Activated naive CD4-positive, alpha-beta T cell treated with anti-CD3 and anti-CD28 coated beads, Interleukin-2, amount 50 U/mL, for 72 hours (primary cell): ENCODE measurements at places on chromosomes 11 and 22.

DNA sequence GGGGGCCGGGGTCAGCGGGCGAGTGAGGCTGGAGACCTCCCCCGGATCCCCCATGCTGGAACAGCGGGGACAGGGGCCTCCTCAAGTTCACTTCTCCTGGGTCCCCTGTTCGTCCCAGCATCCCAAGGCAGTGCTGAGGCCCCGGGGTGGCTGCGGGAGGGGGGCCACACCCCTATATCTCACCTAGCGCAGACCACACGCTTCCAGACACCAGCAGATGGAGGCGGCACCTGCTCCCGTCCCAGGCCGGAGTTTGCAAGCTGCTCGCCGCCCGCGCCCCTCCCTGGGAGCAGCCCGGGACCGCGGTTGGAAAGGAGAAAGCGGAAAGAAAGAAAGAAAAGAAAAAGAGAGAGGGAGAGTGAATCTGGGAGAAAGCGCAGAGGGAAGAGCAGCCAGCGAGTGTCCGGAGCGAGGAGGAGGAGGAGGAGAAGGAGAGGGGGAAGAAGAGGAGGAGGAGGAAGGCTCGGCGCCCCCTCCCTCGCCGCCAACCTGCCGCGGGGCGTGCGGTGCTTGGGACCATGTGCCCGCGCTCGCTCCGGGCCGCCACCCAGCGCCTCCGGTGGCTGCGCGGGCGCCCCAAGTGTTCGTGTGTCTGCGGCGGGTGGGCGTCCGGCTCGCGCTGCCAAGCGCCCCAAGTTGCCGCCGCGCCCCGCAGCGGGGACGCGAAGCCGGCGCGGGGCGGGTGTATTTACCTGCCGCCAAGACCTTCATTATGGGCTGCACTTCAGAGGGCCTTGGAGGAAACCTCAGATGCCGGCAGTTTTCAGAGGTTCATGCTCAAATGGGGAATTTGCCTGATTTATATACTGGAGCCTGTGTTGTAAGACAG is at the start of gene LIF:
Gene LIF, minus strand, starts transcription at position 775 of the 829 bp plus-strand sequence. Its CDS starts 64 bp downstream, at position 711.
- DNase-seq, result peak; percentile 76

GRCh38 chr22:50432131-50432876 is 42.5 kb downstream of the SBF1 start:
- no peak for DNase-seq

DNA sequence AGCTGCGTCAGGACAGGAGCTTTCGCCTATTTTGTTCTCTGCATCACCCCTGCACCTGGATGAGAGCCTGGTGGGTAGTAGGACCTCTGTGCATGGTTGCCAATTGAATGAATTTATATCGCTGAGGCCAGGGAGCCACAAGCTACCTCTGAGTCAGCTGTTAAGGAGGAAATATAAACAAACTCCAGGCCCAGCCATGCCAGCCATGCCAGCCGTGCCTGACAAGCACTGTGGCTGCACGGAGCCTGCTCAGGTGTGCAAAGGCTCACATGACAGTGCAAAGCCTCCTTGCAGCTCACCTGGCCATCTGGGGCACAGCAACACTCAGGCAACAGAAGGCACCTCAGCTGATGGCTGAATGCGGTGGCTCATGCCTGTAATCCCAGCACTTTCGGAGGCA is 33.7 kb upstream of the LINC01488 start:
- DNase-seq, result no peak

DNA sequence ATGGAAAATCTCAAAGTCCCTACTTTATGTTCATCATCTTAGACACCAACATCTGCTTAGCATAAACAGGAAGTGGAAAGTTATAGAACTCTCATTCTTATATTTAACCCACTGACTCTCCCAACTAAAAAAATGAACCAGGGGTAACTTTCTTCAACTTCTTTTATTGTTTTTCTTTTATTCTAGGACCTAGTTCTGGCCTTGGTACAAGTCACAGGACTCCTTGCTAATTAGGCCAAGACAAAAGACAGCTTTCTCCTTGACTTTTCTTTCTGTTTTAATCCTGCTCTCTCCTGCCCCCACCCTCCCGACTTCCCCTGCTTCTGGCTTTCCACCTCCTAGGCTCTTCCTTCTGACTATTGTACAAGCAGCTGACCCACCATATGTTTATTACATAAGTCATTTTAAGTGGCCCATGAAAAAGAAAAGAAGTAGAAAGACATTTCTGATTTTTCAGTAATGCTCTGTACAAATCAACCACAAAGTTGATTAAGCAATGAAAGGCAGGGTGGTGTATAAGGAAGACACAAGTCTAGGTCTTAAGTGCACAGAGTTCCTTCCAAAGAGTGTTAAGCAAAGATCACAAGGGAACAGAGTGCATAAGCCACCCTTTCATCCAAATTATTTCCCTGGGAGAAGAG is 18.3 kb downstream of the JAML start:
- DNase-seq, result no peak

- DNase-seq, result no peak
Observed at GRCh38 chr11:27319072-27319471, 43.9 kb downstream of the CCDC34 start.

- no peak for DNase-seq
Observed at GRCh38 chr11:110710628-110711381, 1.4 kb downstream of the ARHGAP20 start.

- no peak for DNase-seq
Observed at GRCh38 chr11:70913715-70914231, 338.6 kb downstream of the SHANK2 start.

DNA sequence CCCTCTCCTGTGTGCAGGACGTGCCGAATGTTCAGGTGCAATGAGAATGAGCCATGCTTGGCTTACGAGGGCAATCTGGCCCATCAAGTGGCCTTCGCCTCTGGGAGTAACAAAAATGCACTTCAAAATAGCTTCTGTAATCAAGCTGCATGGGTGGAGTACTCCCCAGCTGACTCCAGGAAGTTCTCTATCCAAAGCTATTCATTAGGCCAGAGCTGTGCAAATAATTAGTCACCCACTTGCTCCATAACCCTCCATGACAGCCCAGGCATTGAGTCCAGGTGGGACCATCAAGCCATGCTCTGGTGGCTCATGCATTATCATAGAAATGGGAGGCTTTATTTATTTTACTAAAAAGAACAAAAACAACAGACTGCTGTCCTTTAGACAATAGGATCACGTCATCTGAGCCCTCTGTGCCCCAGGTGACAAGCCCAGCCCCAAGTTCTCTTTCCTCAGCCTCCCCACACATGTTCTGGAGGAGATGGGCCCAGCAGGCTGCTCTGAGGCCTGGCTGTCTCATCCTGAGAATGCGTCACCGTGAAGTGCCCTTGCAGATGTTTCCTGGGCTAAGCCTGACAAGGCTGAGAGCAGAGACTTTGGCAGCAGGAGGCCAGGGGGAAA is 244.7 kb downstream of the ETS1 start:
- peak; percentile 85 for DNase-seq

DNA sequence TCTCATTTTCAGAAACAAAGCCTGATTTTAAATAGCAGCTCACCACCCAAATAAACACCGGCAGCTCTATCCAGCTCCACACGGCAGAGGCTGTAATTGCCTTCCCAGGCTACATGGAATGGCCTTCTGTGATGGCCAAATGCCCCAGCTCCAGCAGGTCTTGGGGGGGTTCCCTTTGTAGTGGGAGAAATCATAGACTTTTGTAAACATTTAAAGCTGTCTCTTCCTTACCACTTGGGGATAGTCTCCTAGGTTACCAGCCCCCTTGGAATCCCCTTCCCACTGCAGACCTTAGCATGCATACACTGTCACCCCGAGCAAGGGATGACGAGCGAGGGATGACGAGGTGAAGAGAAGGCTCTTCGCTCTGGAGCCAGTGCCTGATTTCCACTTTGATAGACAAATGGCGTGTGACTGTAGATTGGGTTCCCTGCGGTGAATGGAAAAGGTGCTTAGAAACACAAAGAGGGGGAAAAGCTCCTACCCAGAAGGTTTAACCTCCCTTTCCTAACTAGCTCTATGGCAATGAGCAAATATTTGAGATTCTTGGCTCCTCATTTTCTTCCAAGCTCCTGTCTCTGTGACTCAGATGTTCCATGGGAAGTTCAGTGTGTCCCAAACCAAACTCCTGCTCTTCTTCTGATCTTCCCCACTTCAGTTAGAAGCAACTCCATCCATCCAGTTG is 108.0 kb upstream of the CADM1 start:
- no peak for DNase-seq

- peak; percentile 43 for DNase-seq
Observed at GRCh38 chr11:117818041-117818873, 6.3 kb downstream of the FXYD2 start.

DNA sequence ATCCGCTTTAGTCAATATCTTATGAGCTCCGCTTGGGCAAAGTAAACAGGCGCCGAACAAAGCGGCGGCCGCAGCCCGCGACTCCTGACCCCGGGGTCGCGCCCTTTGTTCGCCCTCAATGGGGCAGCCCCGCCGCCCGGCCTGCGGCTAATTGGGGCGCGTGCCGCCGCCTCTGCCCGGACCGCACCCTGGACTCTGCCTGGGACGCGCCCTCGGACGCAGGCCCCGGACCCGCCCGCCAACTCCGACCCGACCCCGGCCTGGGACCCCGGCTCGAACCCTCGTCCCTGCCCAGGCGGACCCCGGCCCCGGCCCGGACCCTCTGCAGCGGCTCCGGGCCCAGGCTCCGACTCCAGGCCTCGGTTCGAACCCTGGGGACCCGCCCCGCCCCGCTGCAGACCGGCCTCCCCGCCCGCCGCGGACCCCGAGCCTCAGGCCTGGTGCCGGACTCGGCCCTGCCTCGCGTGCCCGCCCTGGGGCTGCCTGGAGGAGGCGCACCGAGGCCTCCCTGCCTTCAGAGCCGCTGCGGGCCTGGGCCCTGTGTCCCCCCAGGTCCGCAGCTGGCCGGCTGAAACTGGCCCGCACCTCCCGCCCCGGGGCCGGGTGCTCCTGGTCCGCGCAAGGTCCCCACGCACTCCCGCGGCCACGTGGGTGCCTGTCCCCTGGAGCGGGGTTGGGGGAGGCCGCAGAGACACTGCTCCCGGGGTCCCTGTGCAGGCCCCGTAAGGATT is 84.7 kb upstream of the WNT7B start:
- no peak for DNase-seq

DNA sequence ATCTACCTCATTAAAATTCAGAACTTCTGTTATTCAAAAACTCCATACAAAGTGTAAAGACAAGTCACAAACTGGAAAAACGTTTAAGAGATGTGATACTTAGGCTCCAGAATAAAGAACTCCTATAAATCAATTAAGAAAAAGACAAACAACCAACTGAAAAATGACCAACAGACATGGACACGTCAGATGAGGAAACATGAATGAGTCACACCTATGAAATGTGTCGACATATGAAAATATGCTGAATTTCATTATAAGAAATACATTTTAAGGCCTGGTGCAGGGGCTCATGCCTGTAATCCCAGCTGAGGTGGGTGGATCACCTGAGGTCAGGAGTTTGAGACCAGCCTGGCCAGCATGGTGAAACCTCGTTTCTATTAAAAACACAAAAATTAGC is 78.7 kb downstream of the ENTHD1 start:
- no peak for DNase-seq

GRCh38 chr11:133907841-133908241 is 48.9 kb downstream of the IGSF9B start:
- DNase-seq, result no peak

- no peak for DNase-seq
Observed at GRCh38 chr11:68412593-68413475, 47.7 kb upstream of the PPP6R3 start.

GRCh38 chr11:21411597-21411996 is 742.2 kb downstream of the NELL1 start:
- no peak for DNase-seq

- no peak for DNase-seq
Observed at GRCh38 chr22:45544588-45545170, 42.0 kb downstream of the FBLN1 start.

DNA sequence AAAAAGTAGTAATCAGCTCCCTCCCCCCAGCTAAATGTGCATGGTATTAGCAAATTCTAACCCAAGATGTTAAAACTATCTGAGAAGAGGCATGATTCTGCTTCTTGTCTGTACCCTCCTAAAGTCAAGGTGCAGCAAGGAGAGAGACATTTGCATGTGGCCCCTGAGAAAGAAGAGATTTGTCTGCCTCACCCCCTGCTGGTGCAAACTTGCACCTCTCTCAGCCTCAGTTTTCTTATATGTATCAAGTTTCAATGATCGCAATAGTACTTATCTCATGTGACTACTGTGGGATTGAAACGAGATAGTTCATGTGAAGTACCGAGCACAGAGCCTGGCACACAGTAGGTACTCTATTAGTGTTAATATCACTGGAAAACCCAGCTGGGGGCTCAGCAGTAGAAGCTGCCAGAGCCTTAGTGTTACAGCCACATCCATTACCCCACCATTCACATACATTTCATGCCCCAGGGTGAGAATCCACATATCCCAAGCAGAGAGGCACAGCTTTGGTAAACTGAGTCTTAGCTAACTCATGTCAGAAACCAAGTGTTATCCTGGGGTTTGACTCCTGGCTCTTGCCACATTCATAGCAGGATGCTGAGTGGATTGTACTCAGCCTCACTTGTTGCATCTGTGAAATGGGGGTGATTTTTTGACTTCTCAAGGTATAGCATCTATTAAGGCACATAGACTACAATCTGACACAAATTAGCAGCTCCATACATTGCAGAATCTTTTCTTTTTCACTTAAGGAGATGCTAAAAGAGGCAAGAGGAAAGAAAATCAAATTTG is 24.9 kb downstream of the CD44 start:
- peak; percentile 49 for DNase-seq

- no peak for DNase-seq
Observed at GRCh38 chr11:61727401-61727811, 25.0 kb upstream of the MYRF start.

- DNase-seq, result no peak
Observed at GRCh38 chr22:25637032-25637431, 72.6 kb downstream of the GRK3 start.

DNA sequence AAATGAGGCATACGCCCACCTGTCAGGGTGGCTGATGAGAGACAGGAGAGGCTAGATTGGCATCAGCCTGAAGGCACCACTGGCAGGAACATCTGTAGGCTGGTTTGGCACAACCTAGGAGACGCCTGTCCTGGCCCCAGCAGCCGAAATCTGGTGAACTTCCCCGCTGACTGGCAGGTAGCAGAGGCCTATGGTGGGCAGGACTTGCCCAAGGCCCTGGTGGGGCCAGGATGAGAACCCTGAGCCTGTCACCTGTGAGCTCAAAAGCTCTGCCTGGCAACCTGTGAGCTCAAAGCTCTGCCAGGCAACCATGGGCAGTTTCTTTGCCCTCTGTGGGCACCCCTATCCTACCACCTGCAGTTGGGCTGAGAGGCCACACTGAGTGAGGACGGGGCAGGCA is 2.5 kb downstream of the DERL3 start:
- no peak for DNase-seq
